ENCODE measurements at places on chromosomes 5 and 9. TPM values are rescaled to one million over a fixed set of nuclear protein-coding genes. Genes with fewer than 3 reads are reported as not detected.

Gene SAPCD2
- total RNA-seq: not detected

Gene NDST1
- 134 TPM for total RNA-seq

- DNase-seq: no peak
- H3K27ac ChIP-seq: no peak overlapping the region
- no peak overlapping the region for H3K4me3 ChIP-seq
These were observed 27.7 kb upstream of the NSMF start for GRCh38 chr9:137486545-137487453.

DNA sequence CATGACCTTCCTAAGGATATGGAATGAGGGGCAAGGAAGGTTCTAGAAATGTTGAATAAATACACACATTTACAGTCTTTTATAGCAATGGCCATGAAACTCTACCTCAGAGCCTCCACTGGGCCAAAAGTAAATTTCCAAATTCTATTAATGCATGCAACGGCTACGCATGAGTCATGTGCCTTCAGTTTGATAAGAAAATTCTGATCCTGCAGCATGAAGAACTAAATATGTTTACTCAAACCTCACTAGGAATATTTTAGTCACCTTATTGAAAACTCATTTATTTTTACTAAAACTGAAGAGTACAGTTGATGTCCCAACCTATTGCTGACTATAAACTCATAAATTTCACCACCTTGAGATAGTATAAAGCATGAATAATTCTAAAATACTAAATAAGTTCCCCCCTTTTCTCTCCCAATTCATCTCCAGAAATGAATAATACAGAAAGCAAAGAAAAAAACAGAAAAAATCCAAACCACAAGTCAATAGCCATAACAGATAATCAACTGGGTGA is 92.4 kb downstream of the GNAQ start:
- DNase-seq: no peak
- H3K4me1 ChIP-seq: no peaks in the 10 kb centered on the region
- H3K27ac ChIP-seq: no peak overlapping the region
- no peaks in the 10 kb centered on the region for H3K27me3 ChIP-seq
- no peak overlapping the region for H3K4me3 ChIP-seq

DNA sequence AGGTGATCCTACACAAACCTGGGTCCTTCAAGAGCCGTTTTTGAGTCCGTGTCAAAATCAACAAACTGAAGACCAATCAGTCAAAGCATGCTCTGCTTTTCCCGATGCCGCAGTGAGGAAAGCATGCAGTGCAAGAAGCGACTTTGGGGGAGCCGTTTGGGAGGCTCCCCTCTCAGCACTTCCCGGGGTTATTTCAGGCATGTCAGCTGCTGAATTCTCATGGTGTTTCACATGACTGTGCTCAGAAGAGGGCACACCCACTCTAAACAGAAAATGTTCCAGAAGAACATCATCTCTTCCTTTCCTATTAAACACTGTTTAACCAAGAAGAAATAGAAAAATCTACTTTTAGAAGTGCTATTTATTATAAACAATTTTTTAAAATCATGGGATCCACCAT is 125.5 kb downstream of the EPB41L4A start:
- H3K4me3 ChIP-seq: no peak overlapping the region
- H3K27me3 ChIP-seq: no peaks in the 10 kb centered on the region
- no peak overlapping the region for H3K27ac ChIP-seq
- H3K36me3 ChIP-seq: no peaks in the 10 kb centered on the region
